Adrenal gland (tissue), 19 donors: ENCODE measurements at places on chromosomes 7 and 10. TPM values are rescaled to one million over a fixed set of nuclear protein-coding genes. Genes with fewer than 3 reads are reported as not detected.

ACHE gene
- total RNA-seq = 5.6 TPM

SAMD9 gene
- 8.0 TPM for total RNA-seq

CPA2 gene
- total RNA-seq = 0.22 TPM

DNA sequence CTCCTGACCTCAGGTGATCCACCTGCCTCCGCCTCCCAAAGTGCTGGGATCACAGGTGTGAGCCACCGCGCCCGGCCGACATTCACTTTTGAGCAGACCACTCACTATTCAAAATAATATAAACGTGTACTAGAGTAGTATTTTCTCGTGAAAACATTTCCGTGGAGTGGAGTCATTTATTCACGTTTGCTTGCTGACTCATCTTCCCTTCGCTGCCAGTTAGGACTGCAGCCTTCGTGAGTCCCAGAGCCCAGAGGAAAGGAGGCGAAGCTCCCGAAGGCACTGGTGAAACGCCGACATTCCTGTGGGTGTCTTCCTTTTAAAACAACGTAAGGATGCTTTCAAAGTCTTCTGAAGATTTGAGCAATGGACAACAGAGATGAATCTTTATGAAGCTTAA lies 10.9 kb upstream of the INPP5A start:
- no peaks in the 10 kb centered on the region for H3K4me1 ChIP-seq
- H3K4me3 ChIP-seq = no peak overlapping the region
- no peaks in the 10 kb centered on the region for H3K36me3 ChIP-seq

- DNase-seq = no peak
- no peaks in the 10 kb centered on the region for H3K27me3 ChIP-seq
- no peak overlapping the region for H3K4me3 ChIP-seq
- H3K36me3 ChIP-seq = no peaks in the 10 kb centered on the region
- no peak overlapping the region for H3K27ac ChIP-seq
- no peaks in the 10 kb centered on the region for H3K4me1 ChIP-seq
These were observed 180.1 kb upstream of the CCDC6 start for GRCh38 chr10:60086421-60086820.

GRCh38 chr10:49690698-49691356 lies 11.4 kb downstream of the C10orf53 start:
- DNase-seq = no peak
- no peak overlapping the region for H3K4me3 ChIP-seq
- H3K36me3 ChIP-seq = no peaks in the 10 kb centered on the region
- H3K4me1 ChIP-seq = no peaks in the 10 kb centered on the region
- H3K27me3 ChIP-seq = peaks cover 7% of the 10 kb centered on the region

DNA sequence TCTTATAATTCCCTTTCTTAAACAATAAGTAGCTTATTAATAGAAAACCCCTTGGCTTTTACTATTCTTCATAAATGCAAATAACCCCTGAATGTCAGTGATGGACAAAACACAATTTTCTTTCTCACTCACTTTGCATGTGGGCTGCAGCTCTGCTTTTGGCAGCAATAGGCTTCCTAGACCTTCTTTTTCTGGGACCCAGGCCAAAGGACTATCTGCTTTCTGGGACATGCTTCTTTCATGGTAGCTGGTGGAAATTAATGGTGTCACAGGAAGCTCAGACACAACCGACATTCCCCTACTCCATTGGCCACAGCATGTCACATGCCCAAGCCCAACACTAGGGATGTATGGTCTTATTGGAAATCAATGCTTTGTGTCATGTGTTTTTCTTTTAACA lies 134.3 kb upstream of the MDFIC start:
- no peaks in the 10 kb centered on the region for H3K27me3 ChIP-seq
- DNase-seq = peak; percentile 4
- no peaks in the 10 kb centered on the region for H3K4me1 ChIP-seq
- H3K36me3 ChIP-seq = no peaks in the 10 kb centered on the region

DNA sequence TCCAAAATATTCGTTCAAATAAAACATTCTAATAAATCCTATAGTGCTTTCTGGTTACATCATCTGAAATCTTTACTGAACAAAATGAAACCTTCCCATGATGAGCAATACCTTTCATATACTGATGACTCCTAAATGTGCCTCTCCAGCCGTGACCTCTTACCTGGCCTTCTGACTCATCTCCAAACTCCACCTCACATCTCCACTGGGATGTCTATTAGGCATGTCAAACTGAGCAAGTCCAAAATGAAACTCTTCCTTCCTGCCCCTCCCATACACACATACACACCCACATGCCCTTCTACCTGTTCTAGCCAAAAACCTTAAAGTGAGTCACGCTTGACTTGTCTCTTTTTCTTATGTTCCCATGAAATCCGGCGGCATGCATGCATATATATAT lies 22.9 kb downstream of the GSAP start:
- no peak overlapping the region for H3K4me3 ChIP-seq
- no peak for DNase-seq
- H3K27me3 ChIP-seq = no peaks in the 10 kb centered on the region
- H3K36me3 ChIP-seq = no peaks in the 10 kb centered on the region

DNA sequence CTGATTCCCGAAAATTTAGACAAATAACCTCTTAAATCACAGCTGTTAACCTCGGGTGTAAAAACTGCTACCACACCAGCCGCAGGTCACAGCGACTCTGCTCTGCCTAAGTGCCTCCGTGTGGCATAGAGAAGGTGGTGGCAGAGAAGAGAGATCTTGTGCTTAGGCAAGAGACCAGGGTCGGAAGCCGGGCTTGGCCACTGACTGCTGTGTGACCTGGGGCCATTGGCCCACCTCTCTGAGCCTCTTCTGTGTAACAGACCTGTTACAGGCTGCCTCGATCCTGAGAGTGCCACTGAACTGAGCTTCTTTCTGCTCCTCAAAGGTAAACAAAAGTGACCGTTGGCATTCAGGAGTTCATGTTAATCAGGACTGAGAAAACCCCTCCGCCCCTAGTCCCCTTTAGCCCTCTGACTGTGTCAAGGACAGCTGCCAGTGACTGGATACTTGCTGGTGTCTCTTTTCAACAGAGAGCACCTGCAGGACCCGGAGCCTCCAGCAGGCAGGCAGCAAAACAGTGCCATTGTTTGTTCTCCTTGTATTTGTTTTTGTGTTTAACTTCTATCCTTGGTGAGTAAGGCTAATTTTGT lies 36.5 kb downstream of the ZMIZ1 start:
- no peaks in the 10 kb centered on the region for H3K27me3 ChIP-seq
- DNase-seq = no peak
- peaks cover 40% of the 10 kb centered on the region for H3K4me1 ChIP-seq
- H3K27ac ChIP-seq = peak overlapping the region; percentile 68
- no peaks in the 10 kb centered on the region for H3K36me3 ChIP-seq
- no peak overlapping the region for H3K4me3 ChIP-seq
